ENCODE measurements at places on chromosomes 1 and 21.
A peak's percentile ranks its signal among the peaks of the same experiment; 100 is the strongest.

- DNase-seq = no peak
Measured at GRCh38 chr1:194279975-194280374, 1093.6 kb upstream of the B3GALT2 start.

GRCh38 chr1:24558902-24559791 is 3.3 kb downstream of the NCMAP start:
- DNase-seq = no peak

DNA sequence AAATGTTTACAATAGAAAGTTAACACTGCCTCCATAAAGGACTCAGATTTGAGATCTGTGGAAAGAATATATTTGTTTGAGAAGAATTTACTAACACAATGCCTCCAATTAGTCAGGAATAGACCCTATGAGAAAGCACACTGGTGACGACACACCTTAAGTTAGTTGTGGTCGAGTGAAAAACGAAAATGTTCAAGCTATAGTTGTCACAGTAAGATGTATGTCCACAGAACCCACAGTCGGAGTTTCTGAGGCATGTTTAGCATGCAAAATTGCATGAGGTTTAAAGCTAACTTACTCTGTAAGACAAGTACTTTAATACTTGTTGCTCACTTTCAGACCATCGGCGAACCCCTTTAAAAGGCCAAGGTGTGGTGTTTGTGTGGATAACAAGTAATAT is 69.9 kb upstream of the SIPA1L2 start:
- DNase-seq = no peak

DNA sequence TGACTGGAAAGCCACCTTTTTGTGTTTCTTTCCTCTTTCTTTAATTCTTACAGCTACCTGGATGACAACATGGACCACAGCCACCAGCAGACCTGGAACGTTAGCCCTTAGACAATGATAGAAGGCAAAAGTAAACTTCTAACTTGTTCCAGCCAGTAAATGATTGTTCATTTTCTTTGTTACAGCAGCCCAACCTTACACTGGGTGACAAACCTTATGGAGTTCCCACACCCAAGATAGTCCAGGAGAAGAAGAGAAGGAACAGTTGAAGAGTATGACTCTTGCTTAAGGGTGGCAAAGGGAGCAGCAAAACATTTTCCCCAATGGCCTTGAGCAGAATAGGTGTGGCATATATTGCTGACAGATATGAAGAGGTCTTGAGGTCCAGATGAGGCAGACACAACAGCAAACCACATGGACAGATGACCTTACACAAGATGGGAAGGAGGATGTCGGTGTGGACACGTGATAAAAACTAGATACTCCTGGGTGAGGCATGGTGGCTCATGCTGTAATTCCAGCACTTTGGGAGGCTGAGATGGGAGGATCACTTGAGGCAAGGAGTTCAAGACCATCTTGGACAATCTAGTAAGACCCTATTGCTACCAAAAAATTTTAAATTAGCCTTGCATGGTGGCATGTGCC is 11.8 kb upstream of the FAM76A start:
- no peak for DNase-seq

- peak; percentile 65 for DNase-seq
Measured at GRCh38 chr1:172357753-172358385, 62.6 kb upstream of the C1orf105 start.

DNA sequence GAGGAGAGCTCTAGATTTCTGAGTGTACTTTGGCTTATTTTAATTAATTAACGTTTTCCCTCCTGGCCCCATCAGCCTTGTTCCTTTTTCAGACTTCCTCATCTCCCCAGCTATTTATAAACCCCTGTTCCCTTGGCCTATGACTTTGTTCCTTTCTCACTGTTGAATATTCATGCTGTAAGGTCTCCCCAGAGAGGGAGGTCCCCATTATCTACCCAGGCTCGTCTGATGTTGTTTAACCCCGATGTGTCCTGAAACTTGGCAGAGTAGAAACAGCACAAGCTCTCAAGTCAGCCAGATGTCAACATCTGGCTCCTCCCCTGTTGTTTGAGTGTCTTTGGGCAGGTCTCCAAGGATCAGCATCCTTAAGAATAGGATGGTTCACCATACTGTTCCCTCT is 153.6 kb downstream of the HIVEP3 start:
- no peak for DNase-seq

DNA sequence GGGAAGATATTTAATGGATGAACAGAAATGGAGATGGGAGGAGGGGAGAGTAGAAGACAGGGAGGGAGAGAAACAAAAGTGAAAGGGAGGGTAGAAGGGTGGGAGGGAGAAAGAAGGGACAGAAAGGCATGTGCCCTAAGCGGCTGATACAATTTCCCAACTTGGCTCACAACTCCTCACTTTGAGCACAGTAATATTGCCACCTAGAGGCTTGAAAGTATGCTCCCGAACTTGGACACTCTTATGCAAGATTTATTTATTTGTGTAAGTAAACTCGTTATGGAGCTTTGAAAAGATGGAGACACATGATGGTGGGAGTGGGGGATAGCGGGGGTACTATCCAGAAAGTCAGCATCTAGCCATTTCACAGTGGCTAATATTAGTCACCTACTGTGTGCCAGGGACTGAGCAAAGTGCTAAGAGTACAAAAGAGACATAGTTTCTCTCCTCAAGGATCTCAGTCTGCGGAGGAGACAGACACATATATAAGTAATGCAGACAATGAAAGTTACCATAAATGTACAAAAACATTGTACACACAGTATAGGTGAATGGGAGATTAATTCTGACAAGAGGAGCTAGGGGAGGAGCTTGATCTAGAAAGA is 189.7 kb downstream of the SEC16B start:
- peak; percentile 44 for DNase-seq

GRCh38 chr21:42865776-42866160 is 13.6 kb downstream of the WDR4 start:
- DNase-seq = no peak

DNA sequence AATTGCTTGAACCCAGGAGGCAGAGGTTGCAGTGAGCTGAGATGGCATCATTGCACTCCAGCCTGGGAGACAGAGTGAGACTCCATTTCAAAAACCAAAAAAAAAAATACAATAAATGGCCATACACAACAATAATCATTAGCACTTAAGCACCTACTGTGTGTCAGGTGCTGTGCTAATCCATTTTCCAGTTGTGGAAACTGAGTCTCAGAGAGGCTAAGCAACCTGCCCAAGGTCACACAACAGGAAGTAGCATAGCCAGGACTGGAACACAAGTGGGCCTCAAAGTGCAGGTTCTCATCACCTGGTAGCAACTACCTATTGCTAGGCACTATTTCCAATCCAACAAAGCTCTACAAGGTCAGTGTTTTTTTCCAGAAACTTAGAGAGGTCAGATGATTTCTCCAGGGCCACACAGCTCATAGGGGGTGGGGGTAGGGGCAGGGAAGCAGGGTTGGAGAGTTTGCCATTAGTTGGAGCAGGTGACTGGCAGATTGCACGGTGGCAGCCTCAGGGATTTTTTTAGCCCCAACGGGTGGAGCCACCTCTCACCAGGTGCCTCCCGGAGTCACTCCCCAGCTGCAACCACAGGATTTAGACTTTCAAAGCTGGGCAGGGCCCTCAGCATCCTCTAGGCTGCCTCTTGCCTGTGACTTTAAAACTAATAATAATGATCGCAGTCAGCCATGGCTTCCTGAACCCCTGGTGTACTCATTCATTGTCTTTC is 52.5 kb upstream of the ID3 start:
- DNase-seq = no peak

GRCh38 chr1:110309767-110310166 is 29.4 kb upstream of the RBM15 start:
- DNase-seq = peak; percentile 46

- DNase-seq = no peak
Measured at GRCh38 chr1:180247061-180247460, 17.0 kb downstream of the LHX4 start.

DNA sequence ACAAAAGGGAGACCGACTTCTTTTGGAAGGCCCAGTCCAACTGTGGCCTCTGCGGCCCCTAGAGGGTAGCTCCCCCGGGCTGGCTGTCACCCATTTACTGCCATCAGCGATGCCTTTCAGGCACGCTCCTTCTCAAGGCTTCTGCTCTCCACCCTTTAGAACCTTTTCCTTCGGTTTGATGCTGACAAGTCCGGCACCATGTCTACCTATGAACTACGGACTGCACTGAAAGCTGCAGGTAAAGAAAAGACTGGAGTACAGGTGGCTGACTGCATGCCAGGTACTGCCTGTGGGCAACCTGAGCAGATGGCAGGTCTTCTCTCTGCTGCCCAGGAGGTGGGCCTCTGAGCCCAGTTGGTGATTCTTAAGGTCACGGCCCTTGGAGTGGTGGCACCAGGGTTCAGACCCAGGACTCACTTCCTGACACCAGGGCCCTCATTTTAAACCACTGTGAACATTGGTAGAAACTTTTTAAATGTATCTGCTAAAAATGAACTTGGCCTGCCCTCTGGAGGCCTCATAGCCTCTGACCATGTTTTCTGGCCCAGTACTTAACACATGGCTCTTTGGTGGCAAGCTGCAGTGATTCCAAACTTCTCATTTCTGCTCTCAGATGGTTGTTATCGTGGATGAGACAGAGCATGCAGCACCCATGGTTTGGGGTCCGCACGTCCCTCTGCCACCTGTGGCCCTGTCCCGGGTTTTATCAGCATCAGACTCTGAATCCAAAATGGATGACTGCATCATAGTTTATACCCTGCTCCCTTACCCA is 45.7 kb downstream of the CAPN9 start:
- no peak for DNase-seq

DNA sequence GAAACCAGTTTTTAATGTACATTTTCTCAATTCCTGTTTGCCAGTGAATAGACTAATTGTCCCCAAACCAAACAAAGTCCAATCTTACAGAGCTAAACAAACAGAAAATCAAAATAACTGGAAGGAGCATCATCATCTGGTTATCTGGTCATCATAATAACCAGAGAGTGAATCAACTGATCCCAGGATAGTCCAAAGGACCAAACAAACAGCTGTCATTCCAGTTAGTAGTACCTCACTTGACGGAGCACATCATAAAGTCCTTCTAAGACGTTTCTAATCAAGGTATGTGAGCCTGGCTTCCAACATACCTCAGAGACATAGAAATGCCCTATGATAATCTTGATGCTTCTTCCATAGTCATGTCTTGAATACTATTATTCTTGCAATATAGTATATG is 240.5 kb downstream of the LTN1 start:
- no peak for DNase-seq

- no peak for DNase-seq
Measured at GRCh38 chr1:212951126-212951946, 995 bp downstream of the VASH2 start.

- no peak for DNase-seq
Measured at GRCh38 chr1:40385437-40386358, 12.2 kb downstream of the SMAP2 start.

- DNase-seq = peak; percentile 22
Measured at GRCh38 chr1:224747578-224747977, 131.5 kb downstream of the CNIH3 start.

GRCh38 chr1:92544756-92545165 is 58.0 kb upstream of the GFI1 start:
- no peak for DNase-seq

DNA sequence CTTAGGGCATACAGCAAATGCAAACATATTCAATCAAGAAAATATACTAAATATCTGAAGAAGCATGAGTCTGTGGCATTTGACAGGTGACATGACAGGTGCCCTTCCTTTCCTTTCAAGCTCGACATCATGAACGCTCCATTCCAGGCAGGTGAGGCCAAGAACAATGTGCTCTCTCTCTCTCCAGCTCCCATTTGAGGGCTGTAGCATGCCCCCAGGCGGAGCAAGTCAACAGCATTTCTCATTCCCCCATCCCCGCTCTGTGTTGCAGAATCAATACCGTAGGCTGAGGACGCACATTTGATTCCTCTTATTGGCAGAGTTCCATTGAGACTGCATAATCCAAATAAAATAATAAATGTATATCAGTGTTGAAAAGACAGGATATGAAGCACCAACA is 24.6 kb upstream of the PLPPR4 start:
- DNase-seq = no peak

DNA sequence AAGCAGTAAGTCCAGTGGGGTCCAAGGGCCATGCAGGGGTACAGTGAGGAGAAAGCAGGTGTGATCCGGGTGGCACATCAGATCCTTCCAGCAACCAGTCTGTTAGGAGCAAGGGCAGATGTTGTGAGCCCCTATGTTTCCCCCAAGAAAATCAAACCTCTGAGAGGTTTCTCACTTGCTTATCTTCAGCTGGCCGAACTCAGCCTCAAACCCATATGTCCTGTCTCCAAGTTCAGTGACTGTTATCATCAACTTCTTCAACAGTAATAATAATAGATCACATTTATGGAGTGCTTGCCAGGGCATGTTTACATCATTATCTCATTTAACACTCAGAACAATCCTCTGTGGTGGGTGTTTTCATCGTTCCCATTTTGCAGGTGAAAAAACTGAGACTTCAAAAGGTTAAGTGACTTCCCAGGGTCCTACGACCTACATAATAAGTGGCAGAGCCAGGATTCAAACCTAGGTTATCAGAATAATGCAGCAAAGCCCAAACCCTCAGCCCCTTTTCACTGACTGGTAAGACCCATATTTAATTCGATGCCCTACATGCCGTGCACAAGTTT is 3.3 kb downstream of the CAPN2 start:
- DNase-seq = no peak

GRCh38 chr1:17856496-17857108 is 101.5 kb downstream of the ACTL8 start:
- no peak for DNase-seq

GRCh38 chr1:48715921-48716320 is 60.8 kb downstream of the BEND5 start:
- DNase-seq = no peak

GRCh38 chr1:212557739-212558692 is 50.5 kb upstream of the ATF3 start:
- peak; percentile 26 for DNase-seq

GRCh38 chr1:163076044-163076443 is 6.9 kb downstream of the RGS4 start:
- no peak for DNase-seq

- DNase-seq = no peak
Measured at GRCh38 chr1:197171531-197171930, 25.1 kb upstream of the ASPM start.

DNA sequence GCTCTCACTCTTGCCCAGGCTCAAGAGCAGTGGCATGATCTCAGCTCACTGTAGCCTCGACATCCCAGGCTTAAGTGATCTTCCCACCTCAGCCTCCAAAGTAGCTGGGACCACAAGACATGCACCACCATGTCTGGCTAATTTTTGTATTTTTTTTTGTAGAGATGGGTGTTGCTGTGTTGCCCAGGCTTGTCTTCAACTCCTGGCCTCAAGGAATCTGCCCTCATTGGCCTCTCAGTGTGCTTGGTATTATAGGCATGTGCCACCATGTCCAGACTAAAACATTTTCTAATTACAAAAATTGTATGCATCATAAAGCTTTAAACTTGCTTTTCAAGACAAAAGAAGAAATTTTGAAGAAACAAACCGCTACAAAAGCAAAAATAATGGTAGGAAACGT is 20.1 kb downstream of the CBR1 start:
- no peak for DNase-seq

DNA sequence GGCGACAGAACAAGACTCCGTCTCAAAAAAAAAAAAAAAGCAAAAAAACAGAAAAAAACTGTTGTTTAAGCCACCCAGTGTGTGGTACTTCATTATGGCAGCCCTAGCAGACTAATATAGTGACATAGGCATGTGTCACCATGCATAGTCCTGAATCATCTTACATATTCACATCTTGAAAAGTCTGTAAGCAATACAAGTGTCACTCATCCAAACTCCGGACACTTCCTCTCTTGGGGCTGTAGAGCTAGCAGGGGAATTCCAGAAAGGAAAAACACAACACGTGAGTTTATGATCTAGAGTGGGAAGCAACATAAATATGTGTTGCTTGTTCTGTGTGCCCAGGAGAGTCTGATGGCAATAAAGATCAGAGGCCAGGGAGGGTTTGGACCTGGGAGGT is 81.6 kb upstream of the KCNE2 start:
- peak; percentile 87 for DNase-seq

All from kidney capillary endothelial cell (primary cell).